Stimulated activated effector memory CD8-positive, alpha-beta T cell treated with anti-CD3 and anti-CD28 coated beads, Interleukin-12 subunit alpha, Interleukin-12 subunit beta, amount 100 ng/mL, for 72 hours (primary cell): ENCODE measurements at places on chromosomes 7 and 10.

GRCh38 chr7:132614428-132615318 is 38.4 kb upstream of the PLXNA4 start:
- no peak for DNase-seq

DNA sequence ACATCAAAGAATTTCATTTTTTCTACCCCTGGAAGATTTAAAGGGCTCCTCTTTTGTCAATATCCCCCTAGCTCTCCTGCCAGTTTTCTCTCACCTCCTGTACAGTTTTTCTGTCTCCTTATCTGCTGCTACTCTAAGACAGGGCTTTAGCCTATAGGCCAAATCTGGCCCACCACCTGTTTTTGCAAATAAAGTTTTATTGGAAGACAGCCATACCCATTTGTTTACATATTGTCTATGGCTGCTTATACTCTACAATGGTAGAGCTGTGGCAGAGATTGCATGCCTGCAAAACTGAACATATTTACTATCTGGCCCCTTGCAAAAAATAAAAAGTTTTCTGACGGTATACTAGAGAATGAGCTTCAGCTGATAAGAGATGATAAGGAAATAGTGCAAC is 37.4 kb upstream of the GARS1 start:
- DNase-seq: no peak

DNA sequence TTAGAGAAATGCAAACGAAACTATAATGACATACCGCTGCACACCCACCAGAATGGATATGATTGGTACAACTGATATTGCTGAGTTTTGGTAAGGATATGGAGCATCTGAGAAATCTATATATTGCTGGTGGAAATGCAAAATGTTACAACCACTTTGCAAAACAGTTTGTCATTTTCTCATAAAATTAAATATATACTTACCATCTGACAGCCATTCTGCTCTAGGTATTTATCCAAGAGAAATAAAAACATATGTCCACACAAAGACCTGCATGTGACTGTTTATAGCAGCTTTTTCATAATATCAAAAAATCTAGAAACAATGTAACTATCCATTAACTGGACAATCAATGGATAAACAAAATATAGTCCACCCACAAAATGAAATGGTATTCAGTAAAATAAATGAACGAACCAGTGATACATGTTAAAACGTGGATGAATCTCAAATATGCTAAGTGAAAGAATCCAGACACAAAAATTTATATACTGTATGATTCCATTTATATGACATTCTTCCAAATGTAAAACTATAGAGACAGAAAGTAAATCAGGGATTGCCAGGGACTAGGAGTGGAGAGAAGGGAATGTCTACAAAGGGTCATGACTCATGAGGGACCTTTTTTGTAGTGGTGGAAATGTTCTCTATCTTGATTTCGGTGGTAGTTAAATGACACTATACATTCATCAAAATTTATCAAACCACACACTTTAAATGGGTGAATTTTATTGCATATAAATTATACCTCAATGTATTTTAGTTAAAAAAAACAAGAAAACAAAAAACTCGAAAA is 312.0 kb upstream of the GLI3 start:
- DNase-seq: no peak

GRCh38 chr10:119207713-119208552 is 562 bp downstream of the GRK5 start:
- peak; percentile 81 for DNase-seq

GRCh38 chr10:47167591-47167990 is 132.4 kb upstream of the GDF10 start:
- peak; percentile 13 for DNase-seq

- DNase-seq: no peak
Observed at GRCh38 chr7:66948480-66949109, 27.6 kb downstream of the TMEM248 start.

DNA sequence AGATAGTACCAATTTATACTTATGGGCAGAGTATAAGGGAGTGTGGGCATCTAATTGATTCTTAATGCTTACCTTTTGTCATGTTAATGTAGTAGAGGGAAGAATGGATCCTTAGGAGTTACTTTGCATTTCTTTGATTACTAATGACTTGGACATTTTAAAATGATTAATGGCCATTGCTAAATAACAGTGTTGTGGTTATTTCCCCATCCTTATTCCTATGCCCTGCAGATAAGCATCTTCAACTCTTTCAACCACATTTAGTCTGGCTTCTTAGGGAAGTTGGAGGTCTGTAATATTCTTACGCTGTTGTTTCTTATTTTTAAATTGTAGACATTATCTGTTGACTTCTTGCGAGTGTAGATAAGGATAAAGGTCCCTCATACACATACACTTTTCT is 37.2 kb downstream of the KAT6B start:
- no peak for DNase-seq

DNA sequence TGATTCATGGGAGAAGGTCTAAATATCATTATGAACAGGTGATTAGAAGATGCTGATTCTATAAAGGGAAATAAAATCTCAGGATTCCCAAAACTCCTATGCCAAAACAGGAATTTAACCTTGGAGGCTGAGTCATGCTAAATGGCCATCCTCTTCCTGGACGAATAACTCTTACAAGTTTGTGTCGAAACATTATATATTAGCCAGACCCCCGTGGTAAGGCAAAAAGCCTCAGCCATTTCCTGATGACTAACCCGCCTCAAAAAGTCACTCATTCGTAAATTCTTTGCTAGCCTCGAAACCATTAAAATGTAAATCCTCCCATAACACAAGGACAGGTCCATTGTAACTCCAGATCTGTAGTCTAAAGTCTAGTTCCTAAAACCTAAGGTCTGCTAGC is 32.0 kb downstream of the CUL2 start:
- DNase-seq: no peak

DNA sequence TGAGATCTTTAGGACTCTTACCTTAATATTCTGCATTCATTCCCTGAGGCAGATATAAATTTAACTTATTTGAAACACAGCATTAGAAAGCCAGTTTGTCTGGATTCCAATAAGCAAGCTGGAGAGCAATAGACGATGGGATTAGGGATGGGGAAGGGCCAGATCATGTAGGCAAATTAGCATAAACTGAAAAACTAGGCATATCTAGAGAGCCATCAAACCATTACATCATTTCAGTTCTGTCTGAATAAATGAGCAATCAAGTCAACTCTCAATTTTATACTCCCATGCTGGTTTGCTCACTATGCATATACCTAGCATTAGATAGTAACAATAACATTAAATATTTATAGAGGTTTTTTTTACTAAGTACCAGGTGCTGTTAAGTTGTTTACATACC is 583.6 kb upstream of the LRRN3 start:
- DNase-seq: no peak

DNA sequence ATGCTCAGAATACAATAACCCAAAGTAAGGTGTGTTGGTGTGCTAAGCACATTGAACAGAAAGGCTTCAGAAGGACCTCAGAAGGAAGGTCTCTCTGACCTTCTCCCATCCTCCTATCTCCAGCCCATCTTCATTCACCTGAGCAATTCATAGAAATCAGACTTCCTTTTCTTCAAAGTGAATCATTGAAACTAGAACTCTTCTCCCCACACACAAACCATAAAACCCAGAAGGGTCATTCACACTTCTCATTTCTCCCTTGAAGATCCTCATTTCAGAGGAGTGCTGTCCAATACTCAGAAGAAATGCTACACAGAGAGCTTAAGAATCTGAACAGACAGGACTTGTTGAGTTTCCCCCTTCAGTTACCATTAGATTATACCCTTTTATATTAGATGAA is 89.5 kb downstream of the VWDE start:
- no peak for DNase-seq

DNA sequence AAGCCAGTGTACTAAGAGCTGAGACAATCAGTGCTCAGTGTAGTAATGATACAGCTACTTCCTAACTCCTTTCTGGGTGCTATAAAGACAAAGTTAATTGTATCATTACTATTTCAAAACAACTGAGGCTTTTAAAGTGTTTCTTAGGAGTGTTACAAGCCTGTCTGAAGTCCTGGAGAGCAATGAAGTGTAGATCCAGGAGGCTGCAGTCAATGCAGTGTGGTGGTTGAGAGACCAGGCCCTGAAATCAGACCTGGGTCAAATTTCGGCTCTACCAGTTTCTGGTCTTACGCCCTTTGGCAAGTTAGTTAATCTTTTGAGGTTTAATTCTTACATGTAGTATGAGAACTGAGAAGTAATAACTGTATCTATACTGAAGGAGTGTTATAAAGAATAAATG is 387.0 kb downstream of the SDK1 start:
- DNase-seq: no peak

- DNase-seq: no peak
Observed at GRCh38 chr7:137388916-137389315, 45.4 kb upstream of the PTN start.

DNA sequence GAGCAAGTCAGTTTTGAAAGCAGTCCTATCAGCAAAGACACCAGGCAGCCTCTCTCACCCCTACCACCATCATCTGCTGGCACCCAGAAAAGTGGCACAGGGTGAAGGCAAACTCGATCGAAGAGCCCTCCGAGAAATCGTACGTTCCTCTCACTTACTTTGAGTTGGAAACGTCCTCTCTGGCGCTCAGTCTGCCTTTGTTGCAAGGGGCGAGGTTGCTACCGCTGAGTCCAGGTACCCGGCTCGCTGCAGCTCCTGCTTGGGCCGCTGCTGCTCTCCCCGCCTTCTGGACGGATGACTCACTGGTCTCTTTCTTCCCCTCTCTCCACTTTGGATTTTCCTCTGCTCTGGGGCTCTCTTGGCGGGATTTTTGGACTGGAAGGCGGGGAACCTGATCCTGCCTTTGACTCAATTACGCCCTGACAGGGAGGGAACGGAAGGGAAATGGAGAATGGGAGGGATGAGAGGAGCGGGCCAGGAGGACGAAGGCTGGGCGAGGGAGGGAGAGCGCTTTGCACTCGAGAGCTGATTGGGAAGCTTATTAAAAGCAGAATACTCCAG is at the start of gene PTN:
Gene PTN (minus strand): TSS at position 453 of the 561 bp plus-strand sequence. CDS start 88,760 bp downstream, outside the sequence.
- no peak for DNase-seq

DNA sequence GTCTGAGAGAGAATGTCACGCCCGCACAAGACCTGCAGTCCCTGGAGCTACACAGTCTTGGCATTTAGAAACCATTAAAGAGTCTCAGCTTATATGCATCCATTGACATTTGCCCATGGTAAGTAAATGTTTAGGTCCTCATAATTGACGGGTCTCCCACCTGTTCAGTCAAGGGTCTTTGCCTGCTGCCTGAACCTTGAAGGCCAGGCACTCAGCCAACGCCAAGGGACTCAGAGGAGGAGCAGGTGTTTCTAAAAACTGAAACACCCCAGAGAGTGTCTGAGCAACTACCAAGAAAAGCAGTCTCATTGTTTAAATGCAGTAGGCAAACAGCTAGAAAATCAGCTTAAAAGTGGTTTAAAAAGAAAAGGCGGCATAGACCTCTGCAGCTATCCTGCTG is 264.7 kb upstream of the AKR1E2 start:
- no peak for DNase-seq

GRCh38 chr7:45162943-45163691 is 5.5 kb downstream of the RAMP3 start:
- no peak for DNase-seq
